Right hindlimb (tissue), 1 donor: ENCODE measurements at places on chromosomes 4 and X.

DNA sequence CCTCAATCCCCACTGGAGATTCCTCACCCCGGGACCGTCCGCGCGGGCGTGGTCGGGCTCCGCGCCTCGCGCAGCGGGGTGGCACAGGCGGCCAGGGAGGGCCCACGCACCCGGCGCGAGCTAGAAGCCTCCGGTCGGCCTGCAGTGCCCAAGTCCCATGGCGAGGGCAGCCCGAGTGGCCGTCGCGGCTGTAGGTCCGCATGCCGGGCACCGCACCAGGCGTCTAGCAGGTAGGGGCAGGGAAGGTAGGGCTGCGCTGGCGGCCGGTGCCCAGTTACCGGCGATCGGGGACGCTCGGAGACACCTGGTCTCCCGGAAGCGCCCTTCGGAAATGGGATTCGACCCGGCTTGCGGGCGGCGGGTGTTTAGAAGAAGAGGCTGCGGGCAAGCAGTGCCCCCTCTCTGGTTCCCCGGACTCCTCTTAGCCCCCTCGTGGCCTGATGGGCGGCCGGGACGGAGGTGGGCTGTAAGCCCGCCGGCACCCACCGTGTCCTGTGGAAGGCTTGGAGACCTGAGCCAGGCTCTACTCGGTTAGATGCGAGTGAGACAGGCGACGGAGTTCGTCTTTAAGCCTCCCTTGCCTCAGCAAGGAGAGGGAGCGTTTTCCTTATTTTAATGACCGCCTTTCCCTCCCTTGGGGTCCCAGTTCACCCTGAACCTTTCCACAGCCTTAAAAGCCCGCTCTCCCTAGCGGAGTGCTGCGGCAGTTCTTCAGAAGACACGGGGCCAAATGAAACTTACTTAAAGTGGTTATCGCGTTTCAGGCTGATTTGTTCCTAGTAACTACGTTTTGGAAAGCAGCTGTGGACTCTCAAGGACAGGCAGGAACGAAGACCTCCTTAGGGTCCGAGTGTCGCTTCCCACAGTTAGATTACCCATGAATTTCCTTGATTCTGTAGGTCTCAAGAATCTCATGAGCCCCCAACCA, 821 bp downstream of the SLITRK2 start:
- no peak for DNase-seq

GRCh38 chrX:69313617-69314290, 148.5 kb upstream of the PJA1 start:
- DNase-seq, result peak; percentile 44

DNA sequence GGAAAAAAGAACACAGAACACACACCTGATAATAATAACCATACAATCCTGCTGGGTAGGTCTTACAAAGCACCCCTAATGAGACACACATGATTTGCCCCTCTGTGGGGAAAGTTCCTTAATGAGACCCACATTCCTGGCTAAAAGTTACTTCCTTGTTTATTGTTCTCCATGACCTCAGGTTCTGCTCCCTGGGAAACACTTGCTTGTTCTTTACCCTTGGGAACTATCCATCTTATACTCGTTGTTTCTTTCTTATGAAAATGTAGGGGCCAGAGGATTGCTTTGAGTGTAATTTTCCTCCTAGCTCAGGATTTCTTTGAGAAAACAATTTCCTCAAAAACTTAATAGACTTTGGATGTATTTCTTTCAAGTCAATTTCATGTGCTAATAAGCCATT, 52.1 kb upstream of the PCDH10 start:
- DNase-seq, result no peak

DNA sequence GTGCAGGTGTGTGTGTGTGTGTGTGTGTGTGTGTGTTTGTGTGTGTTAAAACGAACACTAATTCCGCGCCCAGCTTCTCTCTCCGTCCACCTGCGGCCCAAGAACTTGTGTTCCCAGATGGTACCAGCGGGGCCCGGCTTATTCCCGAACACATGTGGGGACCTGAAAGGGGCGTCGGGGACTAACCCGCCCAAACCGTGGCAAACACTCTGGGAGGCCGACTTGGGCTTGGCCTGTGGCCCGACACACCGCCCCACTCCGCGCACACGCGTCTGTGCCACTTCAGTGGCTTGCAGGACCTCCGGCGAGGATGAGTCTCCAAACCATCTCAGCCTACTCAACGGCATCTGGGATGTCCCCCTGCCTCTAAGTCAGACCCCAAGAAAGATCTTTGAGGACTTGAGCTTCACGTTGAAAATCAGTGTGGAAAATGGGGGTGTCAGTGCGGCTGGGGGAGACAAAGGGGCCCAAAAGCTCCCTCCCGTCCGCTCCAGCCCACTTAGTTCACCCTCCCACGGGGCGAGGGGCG, 790 bp upstream of the HHIP start:
- peak; percentile 43 for DNase-seq

DNA sequence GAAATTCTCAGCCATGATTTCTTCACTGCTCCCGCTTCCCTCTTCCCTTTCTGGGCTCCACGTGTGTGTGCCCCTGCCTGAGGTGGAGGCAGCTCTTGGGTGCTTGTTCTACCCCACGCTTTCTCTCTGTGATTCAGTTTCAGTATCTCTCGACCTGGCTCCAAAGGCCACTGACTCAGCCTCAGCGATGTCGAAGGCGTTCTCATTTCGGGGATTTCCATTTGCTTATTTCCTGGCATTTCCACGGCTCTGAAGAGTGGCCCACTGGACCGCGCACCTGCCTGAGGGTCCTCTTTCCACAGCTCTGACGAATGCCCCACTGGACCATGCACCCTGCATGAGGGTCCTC, 52.4 kb downstream of the GAK start:
- no peak for DNase-seq

- no peak for DNase-seq
Observed at GRCh38 chr4:119329835-119330620, 8.1 kb upstream of the FABP2 start.

DNA sequence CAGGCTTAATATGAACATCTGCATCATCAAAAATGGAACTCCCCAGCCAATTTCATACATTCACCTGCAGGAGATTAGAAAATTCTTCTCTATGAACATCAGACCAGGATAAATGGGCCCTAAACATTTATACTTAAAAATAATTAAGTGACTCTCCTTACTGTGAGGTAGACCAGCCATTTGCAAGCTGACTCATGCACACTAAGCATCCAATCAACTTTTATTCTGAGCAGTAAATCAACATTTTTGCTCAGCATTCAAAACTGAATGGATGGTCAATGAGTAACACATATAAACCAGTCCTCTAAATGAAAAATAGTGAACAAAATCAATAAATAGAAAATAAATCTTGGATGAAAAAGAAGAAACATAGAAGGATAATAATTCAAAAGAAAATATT, 19.9 kb upstream of the PCDH10 start:
- DNase-seq, result no peak

DNA sequence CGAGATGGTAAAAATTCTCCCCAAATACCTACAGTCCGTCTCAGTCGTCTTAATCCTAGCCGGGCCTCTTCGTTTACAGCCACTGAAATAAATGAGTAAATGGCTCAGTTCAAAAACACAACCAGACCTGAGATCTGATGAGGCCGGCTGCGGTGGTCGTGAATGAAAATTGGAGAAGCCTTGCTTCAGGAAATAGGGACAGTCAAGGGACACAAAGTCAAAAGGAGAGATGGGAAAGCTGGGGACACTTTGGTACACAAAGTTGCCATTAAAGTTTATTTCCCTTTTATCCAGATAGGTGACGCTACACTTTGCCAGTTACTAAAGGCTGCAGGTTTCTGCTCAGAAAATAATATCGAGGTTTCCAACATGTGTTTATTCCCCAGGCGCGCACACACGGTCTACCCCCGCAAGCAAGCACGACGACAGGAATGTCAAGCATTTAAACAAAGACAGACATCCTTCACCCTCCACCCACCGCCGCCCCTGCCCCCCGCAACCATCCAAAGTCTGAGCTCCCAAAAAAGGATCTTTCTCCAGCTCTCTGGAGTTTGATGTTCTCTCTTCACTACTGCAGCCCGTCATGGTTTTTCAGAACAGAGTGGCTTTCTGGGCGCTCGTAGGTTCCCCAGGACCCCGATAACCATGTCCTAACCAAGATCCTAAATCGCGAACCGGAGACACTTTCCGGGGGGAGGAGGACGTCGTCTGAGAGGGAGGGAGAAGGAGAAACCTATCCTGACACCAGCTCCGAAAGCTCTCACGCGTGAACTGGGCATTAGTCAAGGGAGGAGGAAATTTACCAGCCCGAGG, 1.3 kb upstream of the PCDH7 start:
- DNase-seq, result peak; percentile 58

- peak; percentile 25 for DNase-seq
Observed at GRCh38 chr4:87078987-87079486, 141.4 kb downstream of the KLHL8 start.

DNA sequence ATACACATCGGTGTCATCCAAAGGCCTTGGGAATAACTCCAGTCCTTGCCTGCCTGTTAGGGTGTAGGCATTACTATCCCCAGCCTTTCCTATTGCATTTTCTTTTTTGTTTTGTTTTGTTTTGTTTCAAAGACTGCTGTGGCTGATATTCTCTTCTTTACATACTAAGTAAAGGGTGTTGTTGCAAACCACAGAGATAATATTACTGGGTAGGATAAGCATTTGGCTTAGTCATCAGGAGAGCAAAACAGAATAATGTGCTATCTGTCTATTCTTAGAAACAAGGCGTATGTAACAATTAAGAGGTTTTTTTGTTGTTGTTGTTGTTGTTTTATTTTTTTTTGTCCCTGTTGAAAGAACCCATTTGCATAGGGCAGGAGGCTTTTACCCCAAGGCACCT, 41.8 kb downstream of the UGT2B28 start:
- DNase-seq, result no peak

DNA sequence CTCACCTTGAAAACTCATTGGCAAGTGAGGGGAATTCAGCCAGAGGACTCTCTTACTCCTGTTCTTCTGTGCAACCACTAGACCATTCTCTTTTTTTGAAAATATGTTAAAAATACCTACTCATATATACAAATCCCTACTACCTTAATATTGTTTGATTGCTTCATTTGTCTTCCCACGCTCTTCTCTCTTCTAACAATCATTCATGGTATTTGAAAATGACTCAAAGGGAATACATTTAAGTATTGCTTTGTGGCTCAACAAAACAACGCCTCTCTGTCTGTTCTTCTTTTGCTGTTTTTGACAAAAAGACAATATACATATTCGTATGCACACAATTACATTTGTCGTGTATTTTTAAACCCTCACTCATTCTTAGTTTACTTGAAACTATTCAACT, 589.4 kb downstream of the ANKRD50 start:
- no peak for DNase-seq

GRCh38 chr4:74159143-74159709, 1.3 kb downstream of the MTHFD2L start:
- no peak for DNase-seq

GRCh38 chr4:8594097-8595038, 1.8 kb downstream of the CPZ start:
- peak; percentile 67 for DNase-seq

DNA sequence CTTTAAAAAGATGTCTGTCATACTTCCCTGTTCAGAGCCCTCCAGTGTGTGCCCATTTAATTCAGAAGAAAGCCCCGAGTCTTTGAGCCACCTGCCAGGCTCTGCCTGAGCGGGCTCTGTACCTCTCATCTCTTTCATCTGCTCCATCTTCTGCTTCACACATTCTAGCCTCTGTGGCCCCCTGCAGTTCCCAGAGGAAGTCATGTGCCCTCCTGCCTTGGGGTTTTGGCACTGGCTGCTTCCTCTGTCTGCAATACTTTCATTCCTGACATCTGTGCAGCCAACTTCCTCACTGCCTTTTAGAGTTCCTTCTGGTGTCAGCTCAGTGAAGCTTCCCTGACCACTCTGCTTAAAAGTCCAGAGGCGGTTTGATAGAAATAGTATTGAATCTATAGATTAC, 6.2 kb upstream of the STK32B start:
- DNase-seq, result no peak

DNA sequence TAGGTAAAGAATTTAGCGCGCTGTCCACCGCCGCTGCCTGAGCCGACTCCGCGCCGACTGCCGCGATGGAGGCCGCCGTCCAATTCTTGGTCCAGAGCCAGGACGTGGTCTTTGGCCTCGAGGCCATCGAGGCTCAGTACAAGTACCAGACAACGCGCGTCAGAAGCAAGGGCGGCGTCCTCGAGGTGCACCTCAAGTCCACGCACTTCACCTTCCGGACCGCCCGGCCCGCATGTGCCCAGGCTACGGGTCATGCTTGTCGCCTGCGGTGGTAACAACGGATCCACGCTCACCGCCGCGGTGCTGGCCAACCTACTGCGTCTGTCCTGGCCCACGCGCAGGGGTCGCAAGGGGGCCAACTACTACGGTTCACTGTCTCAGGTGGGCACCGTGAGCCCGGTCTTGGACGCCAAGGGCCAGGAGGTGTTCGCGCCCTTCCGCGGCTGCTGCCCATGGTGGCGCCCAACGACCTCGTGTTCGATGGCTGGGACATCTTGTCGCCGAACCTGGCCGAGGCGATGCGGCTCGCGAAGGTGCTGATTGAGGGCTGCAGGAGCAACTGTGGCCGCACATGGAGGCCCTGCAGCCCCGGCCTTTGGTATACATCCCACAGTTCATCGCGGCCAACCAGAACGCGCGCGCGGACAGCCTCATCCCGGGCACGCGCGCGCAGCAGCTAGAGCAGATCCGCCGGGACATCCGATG, 128.0 kb downstream of the ANAPC4 start:
- DNase-seq, result no peak

DNA sequence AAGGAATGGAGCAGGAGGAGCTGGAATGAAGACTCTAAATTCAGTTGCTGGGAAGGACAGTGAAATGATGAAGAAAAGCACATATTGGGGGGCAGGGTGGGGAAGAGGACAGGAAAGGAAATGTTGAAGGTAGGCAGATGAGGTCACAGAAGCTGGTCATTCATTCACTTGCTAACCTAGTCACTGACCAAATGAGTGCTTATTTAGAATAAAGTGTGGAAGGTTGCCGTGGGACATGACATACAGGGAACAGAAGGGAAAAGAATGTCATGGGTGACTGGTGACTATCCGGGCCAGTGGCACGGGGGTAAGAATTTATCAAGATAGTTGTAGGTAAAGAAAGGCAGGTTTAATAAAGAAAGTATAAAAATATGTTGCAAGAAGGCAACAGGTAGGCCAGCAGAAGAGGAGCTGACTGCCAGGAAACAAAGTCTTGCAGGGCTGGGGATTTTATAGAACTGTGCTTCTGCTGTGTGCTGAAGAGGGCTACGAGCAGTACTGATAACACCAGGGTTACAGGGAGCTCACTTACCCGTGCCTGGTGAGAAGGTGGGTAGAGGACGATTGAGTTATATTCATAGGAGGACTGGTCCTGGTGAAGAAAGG, 31.9 kb upstream of the TLR3 start:
- DNase-seq, result no peak

- no peak for DNase-seq
Observed at GRCh38 chr4:167415461-167415860, 181.2 kb upstream of the SPOCK3 start.

DNA sequence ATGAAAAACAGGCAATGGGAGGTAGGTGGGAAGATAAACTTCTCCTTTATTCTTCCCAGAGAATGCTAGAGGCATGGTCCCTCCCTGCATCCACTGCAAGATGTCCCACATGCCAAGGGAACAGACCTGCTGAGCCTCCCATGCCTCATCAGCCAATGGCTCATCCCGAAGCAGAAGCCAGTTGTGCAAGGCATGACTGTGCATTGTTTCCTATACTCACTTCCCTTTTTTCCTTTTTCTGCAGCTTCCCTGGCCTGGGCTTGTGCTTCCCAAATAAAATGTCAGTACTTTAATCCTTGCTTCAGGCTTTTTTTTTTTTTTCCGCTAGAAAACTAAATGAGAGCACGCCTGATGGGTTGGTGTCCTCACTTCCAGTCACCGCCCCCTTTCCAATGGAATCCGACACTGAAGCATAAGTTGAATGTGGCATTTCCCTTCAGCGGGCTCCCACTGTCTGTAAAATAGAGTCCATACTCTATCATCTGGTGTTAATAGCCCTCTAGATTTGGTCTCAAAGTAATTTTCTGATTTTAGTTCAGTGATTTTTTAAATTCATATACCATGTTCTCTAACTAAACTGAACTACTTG, 239.0 kb upstream of the JADE1 start:
- no peak for DNase-seq
